Thyroid gland (tissue), 4 donors: ENCODE measurements at places on chromosomes 7 and 10. TPM values are rescaled to one million over a fixed set of nuclear protein-coding genes. Genes with fewer than 3 reads are reported as not detected.

- DNase-seq: peak; percentile 60
Measured at GRCh38 chr7:46352004-46352954, 431.2 kb upstream of the IGFBP3 start.

DNA sequence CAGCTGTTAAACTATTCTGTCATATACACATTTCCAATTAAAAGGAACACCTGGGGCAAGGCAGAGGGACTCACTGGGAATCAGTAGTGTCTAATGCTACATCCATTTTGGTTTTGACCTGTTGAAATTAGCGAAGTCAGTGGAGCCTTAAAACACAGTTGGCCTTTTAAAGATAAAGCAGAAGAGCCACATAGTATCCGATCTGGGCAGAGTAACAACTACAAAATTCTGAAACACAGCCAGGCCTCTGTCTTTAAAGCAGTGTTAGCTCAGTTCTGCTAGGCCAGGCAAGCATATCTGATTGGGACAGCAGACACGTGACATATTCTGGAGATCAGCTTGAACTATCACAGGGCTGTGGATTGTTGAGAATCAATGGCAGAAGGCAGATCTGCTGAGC, 117.5 kb upstream of the WNT16 start:
- DNase-seq: peak; percentile 20

ZNF853 gene
- 27.4 TPM for total RNA-seq

SYT15 gene
- total RNA-seq: 5.0 TPM
